ENCODE measurements at places on chromosomes 3 and 15.
A peak's percentile ranks its signal among the peaks of the same experiment; 100 is the strongest.

- no peak for DNase-seq
Measured at GRCh38 chr3:142881445-142882224, 7.2 kb downstream of the PCOLCE2 start.

GRCh38 chr15:89150762-89151664 is 62.8 kb downstream of the ABHD2 start:
- DNase-seq = peak; percentile 52

GRCh38 chr3:149174901-149175300 is 45.5 kb downstream of the HPS3 start:
- no peak for DNase-seq

DNA sequence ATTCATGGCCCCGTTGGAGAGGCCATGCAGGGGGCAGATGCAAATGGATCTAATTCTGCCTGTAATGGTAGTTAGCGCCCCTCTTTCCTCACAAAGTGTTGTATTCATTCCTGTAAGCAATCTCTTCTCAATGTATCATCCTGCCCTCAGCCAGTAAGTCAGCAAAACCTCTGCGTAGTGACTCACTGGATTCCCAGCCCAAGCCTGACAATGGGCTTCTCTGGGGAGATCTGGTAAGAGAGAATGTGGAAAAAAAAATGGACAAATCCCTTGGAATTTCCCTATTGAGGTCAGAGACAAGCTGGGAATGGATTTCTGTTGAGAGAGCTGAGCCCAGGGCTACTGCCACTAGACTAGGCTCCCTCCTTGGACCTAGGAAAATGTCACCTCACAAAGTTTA is 25.4 kb downstream of the ADPGK start:
- no peak for DNase-seq

DNA sequence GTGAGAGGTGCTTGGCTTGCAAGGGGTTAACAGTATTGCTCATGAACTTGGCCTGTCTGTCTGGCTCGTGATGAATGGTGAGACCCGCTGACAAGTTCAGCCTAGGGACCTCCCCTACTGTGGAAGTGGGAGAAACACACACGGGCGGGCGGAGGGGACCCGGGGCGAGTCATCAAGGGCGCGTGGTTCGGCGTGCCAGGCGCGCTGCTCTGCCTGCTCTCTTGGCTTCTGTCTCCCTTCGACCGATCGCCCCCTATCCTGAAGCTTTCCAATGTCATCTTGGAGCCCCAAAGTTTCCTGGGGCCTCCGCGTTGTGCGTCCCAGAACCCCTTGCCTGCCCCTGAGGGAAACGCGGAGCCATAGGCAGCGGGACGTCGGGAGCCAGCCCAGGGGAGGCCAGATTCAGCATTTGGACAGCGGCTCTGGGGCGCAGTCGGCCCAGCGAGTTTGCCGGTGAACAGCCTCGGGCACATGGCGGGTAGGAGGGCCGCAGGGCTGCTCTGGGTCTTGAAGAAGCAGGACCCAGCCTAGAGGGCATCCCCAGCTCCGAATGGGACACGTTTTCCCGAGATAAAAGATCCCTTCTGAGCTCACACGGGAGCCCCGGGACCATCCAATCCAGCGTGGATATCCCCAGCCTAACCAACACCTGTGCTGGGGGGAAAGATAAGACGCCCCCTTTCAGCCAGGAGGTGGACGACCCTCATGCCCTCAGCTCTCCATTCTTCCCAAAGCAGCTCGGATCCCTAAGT is 27.0 kb upstream of the POLG start:
- peak; percentile 85 for DNase-seq

DNA sequence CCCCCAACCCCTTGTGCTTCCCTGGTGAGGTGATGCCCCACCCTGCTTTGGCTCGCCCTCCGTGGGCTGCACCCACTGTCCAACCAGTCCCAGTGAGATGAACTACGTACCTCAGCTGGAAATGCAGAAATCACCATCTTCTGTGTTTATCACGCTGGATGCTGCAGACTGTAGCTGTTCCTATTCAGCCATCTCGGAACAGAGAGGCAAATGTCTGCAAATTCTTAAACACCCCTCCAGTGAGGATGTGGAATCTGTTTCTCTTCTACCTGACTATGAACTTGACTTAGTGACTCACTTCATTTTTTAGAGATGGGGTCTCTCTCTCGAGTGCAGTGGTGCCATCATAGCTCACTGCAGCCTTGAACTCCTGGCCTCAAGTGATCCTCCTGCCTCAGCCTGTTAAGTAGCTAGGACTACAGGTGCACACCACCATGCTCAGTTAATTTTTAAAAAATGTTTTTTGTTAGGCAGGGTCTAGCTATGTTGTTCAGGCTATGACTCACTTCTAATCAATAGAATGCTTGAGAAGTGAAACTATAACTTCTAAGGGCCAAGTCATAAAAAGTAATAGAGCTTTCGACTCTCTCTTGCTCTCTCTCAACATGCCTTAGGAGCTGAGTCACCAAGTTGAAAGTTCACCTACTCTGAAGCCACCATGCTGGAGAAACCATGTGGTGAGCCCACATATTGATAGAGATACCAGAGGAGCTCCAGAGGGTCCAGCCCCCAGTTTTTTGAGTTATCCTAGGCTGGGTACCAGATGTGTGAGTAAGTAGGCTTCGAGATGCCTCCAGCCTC is 11.5 kb upstream of the PARP14 start:
- DNase-seq = peak; percentile 61

GRCh38 chr3:126659915-126660886 is 5.3 kb upstream of the TXNRD3 start:
- peak; percentile 0 for DNase-seq

DNA sequence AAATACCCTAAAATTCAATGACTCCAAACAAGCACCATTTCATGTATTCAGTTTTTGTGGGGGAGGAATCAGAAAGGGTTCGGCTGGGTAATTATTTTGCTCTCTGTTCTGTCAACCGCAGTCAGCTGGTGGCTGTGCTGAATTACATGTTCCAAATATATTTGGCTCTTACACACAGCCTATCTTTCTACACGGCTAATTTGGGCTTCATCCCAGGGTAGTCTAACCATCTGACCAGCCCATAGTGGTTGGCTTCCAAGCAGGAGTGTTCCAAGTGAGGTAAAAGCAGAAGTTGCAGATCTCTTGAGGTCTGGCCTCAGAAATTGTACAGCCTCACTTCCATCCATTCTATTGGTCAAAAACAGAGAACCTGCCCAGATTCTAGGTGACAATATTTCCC is 760.8 kb upstream of the SEMA6D start:
- no peak for DNase-seq

DNA sequence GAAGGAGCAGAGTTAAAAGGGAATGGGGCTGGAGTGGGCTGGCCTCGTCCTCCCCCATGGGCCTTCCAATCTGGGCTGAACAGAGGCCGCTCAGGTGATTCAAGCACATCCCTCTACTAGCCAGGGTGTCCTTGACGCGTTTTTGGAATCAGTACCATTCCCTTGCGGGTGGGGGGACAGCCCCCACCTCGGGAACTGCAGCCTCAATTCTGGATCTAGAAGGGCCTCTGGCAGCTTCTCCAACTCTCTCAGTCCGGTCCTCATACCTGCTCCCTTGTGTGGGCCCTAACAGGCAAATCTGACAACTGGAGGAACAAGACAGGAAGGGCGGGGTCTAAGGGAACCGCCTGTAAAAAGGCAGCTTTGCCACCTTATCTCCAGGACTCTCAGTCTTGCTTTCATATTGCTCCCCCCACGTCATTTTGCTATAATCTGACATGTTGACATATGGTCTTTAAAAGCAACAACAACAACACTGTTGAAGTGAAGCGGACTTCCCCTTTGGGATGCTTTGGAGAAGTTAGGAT is 802 bp upstream of the CHRNB4 start:
- DNase-seq = no peak
